ENCODE measurements at places on chromosomes 12 and 14.

DNA sequence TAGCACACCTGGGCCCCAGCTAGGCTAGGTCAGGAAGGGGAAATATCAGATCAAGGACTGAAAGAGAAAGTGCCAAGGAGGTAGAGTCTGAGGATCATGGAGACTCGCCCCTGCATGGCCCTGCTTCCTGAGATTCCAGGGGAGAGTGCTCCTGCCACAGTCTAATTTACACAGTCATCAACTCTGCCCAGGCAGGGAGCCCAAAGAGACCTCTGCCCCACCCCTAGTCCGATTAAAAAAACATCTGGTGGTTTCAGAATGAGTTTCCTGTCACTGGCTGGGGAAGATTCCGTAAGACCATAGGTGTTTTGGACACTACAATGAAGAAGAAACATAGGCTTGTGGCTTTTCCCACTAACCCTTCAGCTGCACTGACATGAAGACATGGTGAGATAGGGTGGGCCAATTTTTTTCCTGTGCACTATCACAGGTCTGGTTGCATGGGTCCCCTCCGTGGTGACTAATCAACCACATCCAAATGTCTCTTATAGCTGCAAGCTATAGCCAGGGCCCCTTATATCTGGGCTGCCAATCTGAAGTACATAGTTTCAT, 31.5 kb upstream of the GZMB start:
- no peak for DNase-seq

DNA sequence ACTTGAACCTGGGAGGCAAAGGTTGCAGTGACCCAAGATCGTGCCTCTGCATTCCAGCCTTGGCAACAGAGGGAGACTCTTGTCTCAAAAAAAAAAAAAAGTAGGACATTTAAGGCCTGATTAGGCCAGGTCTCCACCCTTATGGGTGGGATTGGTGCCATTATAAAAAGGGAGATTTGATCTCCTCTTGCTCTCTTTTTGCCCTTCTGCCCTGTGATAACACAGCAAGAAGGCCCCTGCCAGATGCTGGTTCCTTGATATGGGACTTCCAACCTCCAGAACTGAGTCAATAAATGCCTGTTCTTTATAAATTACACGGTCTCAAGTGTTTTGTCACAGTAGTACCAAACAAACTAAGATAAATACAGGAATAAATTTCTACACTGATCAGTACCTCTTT, 81.0 kb downstream of the C2CD5 start:
- DNase-seq: no peak

GRCh38 chr12:107461222-107461975, 224.2 kb upstream of the PWP1 start:
- DNase-seq: no peak

GRCh38 chr12:123167329-123167728, 16.4 kb upstream of the PITPNM2 start:
- DNase-seq: no peak
